ENCODE measurements at places on chromosomes 2 and 18.

DNA sequence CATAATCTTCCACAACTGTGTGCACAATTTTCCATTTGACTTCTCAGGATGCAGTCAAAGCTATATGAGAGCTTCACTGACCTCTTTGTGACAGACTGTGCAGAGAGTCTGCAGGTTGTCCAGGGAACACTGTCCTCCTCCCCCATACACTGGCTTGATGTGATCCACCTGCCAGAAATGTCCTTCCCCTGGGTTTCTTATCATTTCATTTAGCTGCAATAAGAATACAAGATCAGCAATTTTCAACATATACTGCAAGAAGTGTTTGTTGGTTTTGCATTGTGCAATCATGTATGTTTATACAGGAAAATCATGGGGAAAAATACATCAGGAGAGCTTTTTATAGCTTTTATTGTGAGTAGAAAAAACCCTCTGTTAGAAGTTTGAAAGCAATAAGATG, 150.7 kb downstream of the RAB3GAP1 start:
- DNase-seq, result no peak

GRCh38 chr2:12054956-12055618, 308.7 kb downstream of the LPIN1 start:
- no peak for DNase-seq

- DNase-seq, result no peak
Measured at GRCh38 chr2:44135771-44136170, 32.9 kb upstream of the PPM1B start.

DNA sequence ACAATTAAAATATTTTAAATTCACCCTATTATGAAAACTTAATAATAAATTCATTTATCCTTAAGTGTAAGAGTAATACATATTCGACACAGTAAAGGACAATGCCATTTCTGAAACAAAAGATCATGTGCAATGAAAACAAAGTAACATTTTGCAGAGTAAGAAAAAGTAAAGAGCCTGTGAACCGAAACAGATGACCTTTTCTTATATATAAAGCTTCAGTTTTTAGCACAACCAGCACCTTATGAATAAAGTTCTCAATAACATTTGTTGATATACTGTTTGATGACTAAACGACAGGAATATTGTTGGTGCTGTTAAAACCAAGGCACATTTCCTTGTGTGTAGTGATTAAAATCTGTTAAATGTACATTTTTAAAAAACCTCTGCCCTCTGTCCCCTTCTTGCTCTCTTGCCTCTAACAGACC, 1.5 kb downstream of the PELI1 start:
- DNase-seq, result no peak

DNA sequence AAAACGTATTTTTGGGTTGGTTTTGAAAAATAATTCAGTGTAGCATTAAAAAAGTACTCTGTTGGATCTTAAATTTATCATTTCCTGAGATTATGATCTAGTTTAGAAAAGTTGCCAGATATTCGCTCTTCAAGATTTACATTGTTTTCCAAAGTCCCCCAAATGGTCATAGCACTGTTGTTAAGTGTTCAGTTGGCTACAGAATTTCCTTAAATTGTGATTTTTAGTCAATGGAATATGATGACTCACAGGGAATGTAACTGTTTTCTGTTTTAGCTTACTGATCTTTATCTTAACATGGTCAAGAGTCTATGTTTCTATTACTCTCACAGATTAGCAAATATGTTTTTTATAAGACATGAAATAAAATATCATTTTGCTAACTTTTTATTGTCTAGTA, 23.2 kb downstream of the PLCL1 start:
- DNase-seq, result no peak

GRCh38 chr2:222423632-222424275, 589 bp upstream of the SGPP2 start:
- DNase-seq, result peak; percentile 72

- DNase-seq, result no peak
Measured at GRCh38 chr18:2529154-2529553, 42.2 kb downstream of the METTL4 start.

GRCh38 chr18:2027016-2027415, 544.3 kb downstream of the METTL4 start:
- DNase-seq, result no peak

DNA sequence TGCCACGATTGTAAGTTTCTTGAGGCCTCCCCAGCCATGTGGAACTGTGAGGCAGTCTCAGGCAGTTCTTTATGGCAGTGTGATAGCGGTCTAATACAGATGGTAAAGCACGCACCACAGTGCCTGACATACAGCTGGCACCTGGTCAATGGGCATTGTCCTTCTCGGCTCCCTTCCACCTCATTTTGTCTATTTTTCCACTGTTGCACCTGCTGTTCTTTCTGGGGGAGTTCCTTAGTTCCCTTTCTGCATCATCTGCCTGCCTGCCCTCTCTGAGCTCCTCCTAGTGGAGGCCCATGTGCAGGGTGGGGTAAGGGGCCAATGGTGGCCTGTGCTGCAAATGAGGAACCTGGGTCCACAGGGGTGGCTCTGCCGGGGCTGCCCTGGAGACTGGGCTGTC, 157.6 kb downstream of the LPIN1 start:
- DNase-seq, result no peak

- DNase-seq, result no peak
Measured at GRCh38 chr2:58137856-58138255, 91.2 kb downstream of the VRK2 start.

- DNase-seq, result peak; percentile 13
Measured at GRCh38 chr18:45978084-45978483, 11.0 kb upstream of the EPG5 start.

- DNase-seq, result no peak
Measured at GRCh38 chr2:15377202-15377601, 183.9 kb downstream of the NBAS start.

- DNase-seq, result peak; percentile 27
Measured at GRCh38 chr2:100260712-100261620, 61.3 kb downstream of the LONRF2 start.

GRCh38 chr2:48473271-48473670, 56.7 kb upstream of the STON1 start:
- DNase-seq, result no peak

DNA sequence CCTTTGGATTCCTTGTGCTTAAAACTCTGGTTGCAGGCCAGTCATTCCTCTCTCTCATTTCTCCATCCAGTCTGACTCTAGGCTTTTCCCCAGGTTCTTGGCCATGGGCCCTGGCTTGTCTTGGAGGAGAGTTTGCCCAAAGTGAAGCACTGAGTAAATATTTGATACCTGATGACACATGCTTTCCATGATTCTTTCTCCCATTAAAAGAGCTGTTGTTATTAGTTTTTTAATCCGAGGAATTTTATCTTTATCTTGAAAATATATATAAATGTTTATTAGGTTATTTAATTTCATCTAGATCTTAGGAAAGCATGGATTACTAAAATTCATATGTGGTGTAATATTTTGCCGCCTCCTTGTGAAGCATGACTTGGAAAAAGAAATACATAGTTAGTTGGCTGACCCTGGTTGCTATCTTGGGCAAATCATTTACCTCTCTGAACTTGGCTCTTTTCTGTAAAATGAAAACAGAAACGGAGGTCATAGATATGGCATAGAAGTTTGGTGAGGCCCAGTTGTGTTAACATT, 650.1 kb downstream of the SLC4A3 start:
- peak; percentile 95 for DNase-seq

- DNase-seq, result peak; percentile 39
Measured at GRCh38 chr18:59446012-59446411, 86.9 kb upstream of the LMAN1 start.

- no peak for DNase-seq
Measured at GRCh38 chr2:175852879-175853615, 149.0 kb downstream of the LNPK start.

DNA sequence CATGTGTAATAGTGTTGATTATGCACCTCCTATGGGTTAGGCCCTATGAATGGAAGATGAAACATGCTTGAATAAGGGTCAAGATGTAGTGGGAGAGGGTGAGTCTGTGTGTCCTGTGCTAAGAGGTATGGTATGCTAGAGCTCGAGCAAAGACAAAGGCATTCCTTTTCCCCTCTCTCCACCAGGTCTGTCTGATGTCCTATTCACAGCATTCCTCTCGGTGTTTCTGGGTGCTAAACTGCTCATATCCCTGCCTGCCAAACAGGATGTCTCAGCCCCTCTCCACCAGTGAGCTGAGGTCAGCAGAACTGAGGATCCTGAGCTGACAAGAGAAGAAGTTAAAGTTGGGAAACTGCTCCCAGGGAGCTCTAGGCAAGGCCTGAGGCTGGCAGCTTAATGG, 344.9 kb downstream of the TSN start:
- no peak for DNase-seq

- DNase-seq, result no peak
Measured at GRCh38 chr2:206443735-206444527, 599 bp downstream of the ADAM23 start.

DNA sequence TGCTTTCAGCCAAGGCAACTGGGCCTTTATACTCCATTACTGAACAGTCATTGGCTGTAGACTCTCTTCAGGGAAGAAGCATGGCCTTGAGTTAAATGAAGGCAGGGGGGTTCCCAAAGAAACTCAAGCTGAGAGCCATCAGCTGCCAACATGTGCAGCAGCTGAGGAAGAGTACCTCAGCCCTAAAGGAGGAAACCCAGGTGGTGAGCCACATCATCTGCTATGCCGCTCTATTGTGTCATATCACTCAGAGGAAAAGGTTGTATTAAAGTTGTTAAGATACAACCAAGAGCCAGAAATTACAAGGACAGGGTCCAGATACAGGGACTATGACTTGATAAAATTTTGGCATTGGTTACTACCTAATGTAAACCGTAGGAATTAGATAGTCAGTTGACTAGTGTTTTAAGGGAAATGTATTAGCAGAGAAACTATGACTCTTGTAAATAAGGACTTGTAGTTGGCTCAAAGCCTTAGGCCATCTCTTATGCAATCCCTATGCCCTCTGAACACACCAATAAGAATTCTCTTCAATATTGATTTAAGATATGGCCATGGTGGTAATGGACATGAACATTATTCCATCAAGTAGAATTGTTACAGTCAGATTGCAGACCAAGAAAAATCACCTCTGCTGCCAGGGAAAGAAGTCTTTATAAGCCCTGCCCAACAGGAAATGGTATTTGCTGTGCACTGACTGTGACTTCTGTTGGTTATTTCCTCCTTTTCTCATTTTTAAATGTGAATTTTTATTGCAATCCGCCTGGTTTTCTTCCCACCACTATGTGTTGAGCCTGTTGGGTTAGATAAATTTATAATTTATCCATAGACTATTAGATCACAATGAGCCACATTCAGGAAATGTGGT, 9.2 kb upstream of the LRPPRC start:
- DNase-seq, result peak; percentile 25

- DNase-seq, result peak; percentile 37
Measured at GRCh38 chr2:101696272-101697123, 1.0 kb upstream of the MAP4K4 start.

DNA sequence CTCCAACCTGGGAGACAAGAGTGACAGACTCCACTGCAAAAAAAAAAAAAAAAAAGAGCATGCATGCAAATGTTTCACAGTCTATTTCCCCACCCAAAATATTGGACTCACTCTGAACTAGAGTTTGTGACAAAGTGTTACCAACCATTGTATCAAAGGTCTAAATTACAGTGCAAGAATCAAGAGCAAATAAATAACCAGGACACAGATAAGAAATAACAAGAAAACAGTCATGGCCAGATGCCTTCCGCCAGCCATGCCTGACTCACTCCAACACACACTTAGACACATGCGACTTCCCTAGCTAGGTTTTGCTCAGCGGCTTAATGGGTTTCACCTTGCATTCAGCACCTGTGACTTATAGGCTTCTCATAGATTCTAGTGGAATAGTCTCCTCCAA, 62.8 kb downstream of the CYB5A start:
- no peak for DNase-seq

DNA sequence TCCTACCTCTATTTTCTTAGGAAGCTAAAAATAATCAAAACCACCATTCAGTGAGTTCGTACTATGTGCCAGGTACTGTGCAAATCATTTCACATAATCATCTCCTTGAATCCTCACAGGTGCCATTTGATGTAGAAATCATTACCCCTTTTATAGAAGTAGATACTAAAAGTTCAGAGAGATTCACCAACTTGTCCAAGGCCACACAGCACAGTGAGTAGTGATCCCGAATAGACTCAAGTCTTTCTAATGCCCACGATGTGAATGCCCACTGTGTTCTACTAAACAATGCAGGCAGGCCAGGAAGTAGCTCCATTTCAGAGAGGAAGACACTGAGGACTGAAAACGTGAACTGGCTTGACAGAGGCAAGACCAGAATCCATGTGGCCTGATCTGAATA, 68.8 kb downstream of the ANTXR1 start:
- no peak for DNase-seq

- no peak for DNase-seq
Measured at GRCh38 chr2:42949125-42949524, 156.7 kb upstream of the HAAO start.

- peak; percentile 3 for DNase-seq
Measured at GRCh38 chr2:169324581-169325260, 37.6 kb downstream of the LRP2 start.

- peak; percentile 46 for DNase-seq
Measured at GRCh38 chr2:219497495-219498279, 1.0 kb upstream of the GMPPA start.

DNA sequence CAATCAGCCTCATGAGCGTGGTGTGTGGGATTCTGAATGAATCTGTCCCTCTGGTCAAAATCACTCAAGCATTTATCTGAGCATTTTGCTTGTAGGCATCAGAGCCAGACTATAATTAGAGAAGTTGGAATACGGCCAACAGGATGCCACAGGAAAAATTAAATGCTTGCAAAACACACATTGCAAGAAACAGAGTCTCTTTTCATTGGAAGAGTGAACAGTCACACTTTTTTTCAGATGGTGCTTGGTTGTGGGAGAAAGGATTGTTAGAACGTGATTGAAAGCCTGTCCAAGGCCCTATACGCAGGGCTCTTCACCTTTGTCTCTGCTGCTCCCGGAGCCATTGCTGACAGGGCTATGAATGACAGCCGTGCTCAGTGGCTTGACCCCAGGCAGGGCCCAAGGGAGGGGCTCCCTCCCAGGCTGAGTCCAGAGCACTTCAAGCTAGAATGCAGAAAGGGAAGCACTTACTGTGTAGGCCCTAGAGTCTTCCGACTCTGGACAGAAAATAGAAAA, 59.8 kb downstream of the SNTG2 start:
- no peak for DNase-seq

GRCh38 chr2:74739733-74740241, 85.7 kb downstream of the SEMA4F start:
- no peak for DNase-seq

DNA sequence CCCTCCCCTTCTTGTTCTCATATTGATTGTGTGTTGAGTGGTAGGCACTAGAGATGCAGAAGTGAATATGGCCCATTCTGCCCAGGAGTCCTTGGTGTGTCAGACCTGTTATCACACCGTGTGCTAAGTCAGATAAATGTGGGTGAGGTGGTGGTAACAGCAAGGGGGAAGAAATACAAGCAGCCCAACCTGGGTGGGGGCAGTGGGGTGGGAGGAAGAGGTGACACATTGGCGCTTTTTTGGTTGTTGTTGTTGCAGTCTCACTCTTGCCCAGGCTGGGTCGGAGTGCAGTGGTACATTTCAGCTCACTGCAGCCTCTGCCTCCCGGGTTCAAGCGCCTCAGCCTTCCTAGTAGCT, 12.8 kb downstream of the B3GNT2 start:
- DNase-seq, result no peak

GRCh38 chr18:58024139-58024538, 19.9 kb upstream of the NEDD4L start:
- no peak for DNase-seq
